ENCODE measurements at places on chromosomes 1 and 21.

DNA sequence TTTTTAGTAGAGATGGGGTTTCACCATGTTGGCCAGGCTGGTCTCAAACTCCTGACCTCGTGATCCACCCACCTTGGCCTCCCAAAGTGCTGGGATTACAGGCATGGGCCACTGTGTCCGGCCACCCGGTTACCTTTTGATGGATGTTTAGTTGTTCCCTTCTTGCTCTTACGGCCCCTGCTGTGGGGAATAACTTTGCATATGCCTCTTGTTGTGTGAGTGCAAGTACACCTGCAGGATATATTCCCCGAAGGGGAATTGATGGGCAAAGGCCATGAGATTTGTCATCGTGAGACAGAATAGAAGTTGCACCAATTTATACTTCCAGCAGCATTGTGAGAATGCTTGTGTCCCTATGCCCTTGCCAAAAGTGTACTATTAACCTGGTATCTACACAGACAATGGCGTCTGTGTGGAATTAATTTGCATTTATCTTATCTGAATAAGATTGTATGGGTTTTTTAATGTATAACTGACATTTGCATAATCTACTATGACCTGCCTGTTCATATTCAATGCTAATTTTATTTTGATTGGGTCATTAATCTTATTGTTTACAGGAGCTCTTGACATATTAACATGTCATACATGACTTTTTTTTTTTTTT lies 8.1 kb downstream of the IL6R start:
- DNase-seq: no peak

GRCh38 chr1:12617511-12617900 lies 504 bp downstream of the DHRS3 start:
- no peak for DNase-seq

DNA sequence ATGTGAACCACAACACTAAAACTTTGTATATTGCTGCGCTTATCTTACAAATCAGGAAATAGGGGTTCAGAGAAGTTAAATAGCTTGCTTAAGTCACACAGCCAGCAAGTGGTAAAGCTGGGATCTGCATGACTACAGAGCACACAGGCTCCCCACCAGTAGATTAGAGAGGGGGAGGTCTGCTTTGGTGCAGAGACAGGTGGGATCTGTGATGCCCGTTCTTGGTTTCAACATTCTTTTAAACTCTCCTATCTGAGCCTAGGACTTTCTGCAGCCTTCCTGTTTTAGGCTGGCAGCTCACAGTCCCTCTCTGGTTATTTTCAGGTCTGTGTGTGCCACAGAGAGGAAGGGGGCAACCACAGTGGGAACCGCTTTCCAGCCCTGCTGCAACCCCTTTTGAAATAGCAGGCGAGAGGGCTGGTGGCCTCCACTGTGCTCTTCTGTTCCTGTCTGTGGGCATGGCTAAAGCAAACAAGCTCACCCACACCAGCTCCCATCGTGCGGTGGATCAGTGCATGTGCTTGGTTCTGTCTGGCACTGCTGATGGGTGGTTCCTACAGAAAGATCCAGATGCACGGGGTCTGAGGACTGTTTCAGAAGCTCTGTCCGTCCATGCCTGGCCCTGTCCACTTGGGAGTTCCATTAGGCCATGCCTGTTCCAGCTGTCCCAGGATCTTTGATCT lies 1.7 kb upstream of the IL6R start:
- no peak for DNase-seq

GRCh38 chr1:39413902-39414528 lies 77.4 kb upstream of the BMP8A start:
- DNase-seq: no peak

DNA sequence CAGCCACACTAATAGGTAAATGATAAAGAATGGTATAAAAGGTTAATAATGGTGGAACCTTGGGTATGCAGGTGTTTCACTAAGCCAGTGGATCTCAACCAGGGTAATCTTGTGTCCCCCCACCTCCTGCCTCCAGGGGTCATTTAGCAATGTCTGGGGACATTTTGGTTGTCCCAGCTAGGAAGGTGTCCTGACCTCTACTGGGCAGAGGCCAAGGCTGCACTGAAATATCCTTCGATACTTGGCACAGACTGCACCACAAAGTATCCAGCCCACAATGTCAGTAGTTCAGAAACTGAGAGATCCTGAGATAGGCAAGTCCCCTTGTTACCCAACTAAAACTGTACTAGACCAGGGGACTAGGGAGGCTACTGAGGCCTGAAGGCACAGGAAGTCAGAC lies 113.6 kb upstream of the TIAM1 start:
- DNase-seq: no peak

DNA sequence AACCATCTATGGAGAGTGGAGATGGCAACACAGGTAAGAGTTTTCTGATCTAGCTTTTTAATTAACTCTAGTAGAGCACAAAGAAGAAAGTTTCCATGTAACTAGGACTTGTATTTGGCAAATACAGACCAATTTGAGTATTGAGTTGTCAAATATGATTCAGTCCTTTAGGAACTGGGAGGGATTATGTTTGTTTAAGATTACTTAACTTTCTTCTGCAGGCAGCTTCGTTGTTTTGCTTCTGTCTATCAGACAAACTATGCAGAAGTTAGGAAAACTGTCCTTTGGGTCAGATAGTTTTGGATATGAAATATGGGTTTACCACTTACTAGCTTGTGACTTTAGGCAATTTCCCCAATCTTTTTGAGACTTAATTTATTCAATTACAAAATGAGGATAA lies 111.8 kb downstream of the POU2F1 start:
- no peak for DNase-seq

- no peak for DNase-seq
Observed at GRCh38 chr1:16321176-16321867, 31.0 kb downstream of the FBXO42 start.

DNA sequence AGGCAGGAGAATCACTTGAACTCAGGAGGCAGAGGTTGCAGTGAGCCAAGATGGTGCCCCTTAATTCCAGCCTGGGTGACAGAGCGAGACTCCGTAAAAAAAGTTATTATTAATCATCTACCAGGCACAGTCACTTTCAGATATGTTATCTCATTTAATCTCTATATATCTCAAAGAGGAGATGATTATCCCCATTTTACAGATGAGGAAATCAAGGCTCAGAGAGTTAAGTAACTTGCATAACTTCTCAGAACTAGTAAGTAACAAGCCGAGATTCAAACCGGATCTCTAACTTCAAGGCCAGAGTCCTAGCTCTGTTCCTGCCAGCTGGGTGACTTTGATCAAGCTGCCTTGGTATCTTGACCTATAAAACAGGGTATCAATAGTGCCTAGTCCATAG lies 17.5 kb downstream of the DIO1 start:
- no peak for DNase-seq

- DNase-seq: no peak
Observed at GRCh38 chr1:177338376-177338775, 167.6 kb downstream of the BRINP2 start.

DNA sequence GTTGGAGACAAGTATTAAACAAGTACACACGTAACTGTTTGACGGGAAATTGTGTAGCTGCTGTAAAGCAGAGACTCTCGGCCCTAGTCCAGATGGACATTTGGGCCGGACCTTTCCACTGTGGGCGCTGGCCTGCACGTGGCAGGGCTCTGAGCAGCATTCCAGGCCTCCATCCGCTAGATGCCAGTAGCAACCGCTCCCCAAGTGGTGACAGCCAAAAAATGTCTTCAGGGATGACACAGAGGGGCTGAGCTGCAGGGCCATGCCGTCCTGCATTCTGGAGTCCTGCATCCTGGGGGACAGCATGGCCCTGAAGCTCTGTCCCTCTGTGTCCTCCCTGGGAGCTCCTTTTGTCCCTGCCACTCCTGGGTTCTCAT lies 24.8 kb downstream of the A3GALT2 start:
- DNase-seq: no peak

DNA sequence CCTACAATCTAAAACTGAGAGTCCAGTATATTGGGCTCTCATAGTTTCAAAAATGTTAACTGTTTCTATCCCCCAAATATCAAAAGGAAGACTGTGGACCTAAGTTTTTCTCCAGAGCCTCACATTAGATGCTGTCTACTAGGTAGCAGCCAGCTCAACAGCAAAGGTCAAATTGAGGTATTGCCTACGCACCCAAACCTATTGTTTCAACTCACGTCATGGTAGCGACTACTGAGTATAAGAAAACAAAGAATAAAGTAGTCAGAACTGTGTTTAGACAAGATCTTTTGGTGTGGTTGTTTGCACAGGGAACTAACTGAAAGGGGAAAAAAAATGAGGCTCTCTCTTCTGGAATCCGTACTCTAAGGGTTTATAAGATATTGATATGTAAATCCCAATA lies 173.2 kb downstream of the LBR start:
- DNase-seq: no peak

GRCh38 chr1:3089490-3089889 lies 20.5 kb downstream of the PRDM16 start:
- DNase-seq: no peak

GRCh38 chr1:174584071-174584470 lies 136.3 kb downstream of the GPR52 start:
- DNase-seq: no peak

GRCh38 chr1:152162792-152163463 lies 3.9 kb upstream of the RPTN start:
- no peak for DNase-seq

GRCh38 chr1:44500181-44501046 lies 95.4 kb downstream of the RNF220 start:
- no peak for DNase-seq

GRCh38 chr1:50262436-50262835 lies 153.7 kb downstream of the ELAVL4 start:
- DNase-seq: no peak

- DNase-seq: no peak
Observed at GRCh38 chr21:27265949-27266348, 299.1 kb upstream of the ADAMTS5 start.

GRCh38 chr1:213572912-213573647 lies 414.7 kb upstream of the PROX1 start:
- no peak for DNase-seq

GRCh38 chr1:66779475-66780078 lies 21.5 kb downstream of the INSL5 start:
- DNase-seq: no peak

DNA sequence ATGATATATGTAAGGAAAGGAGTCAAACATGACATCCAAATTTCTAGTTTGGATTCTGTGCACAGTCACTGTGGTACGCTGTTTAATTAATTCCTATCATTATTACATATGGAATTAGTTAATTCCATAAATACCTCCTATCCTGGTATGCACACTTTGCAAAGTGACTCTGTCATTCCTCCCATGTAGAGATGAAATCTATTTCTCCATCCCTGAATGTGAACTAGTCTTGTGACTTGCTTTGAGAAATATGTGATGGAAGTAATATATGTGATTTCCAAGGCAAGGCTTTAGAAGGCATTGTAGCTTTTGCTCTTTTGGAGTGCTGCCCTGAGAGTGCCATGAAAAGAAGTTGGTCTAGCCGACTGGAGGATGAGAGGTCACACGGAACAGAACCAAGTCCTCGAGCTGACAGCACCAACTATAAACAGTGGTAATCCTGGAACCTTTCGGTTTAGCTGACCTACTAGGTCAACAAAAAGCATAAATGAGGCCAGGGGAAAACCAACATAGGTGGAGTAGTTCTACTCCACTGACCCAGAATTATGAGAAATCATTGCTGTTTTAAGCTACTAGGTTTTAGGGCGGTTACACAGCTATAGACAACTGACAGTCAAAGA lies 1.5 kb downstream of the SELENOF start:
- no peak for DNase-seq

DNA sequence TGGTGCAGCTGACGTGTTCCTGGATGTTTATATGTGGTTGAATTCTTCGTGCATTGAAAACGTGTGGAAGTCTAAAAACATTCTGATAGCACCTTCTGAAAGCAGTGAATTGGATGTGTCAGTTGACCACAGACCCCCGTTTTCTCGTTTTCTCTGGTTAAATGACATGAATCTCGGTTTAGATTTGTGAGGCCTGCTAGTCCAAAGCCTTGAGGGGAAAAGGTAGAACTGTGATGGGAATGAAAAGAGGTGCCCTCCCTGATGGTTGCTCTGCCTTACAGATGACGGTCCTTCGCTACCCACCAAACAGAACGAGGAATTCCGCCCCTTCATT lies 8.9 kb downstream of the RER1 start:
- no peak for DNase-seq

DNA sequence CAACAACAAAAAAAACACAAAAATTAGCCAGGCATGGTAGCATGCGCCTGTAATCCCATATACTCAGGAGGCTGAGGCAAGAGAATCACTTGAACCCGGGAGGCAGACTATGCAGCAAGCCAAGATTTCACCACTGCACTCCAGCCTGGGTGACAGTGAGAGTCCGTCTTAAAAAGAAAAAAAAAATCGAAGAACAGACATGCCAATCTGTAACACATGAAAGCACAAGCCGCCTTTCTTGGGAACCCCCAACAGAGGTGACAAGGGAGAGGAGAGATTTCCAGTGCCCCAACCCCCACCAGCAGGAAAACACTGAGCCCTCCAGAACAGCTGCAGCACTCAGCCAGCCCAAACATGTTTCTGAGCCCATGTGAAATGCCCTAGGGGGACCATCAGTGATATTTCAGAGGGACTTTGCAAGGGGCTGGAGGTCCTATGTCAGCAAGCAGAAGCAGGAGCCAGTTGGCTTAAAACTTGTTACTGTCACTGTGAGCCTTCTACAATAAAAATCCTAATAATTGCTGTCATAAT lies 14.2 kb upstream of the EFNA1 start:
- no peak for DNase-seq

DNA sequence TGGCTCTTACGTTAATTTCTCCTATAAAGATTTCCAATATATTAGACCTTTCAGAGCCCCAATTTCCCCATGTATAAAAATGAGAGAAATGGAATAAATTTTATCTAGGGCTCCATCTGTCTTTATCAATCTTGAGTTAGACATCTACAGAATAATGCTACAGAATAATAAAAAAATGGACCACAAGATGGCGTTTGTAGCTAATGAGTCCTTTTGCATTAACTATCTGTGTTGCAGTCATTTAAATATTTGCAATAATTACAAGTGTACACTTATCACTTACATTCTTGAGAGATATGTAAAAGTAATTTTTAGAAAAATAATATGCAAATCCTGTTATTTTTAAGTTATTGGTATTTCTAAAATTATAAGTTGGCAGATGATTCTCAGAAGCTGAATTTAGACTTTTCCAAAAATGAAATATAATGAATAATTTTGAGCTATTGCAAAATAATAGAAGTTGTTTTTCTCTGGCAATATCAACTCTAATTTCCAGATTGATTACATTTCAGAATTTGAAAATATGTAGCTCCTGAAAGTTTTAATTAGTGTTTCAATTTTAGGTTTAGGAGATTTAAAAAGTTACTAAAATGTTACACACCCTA lies 87.7 kb downstream of the SNX7 start:
- no peak for DNase-seq

DNA sequence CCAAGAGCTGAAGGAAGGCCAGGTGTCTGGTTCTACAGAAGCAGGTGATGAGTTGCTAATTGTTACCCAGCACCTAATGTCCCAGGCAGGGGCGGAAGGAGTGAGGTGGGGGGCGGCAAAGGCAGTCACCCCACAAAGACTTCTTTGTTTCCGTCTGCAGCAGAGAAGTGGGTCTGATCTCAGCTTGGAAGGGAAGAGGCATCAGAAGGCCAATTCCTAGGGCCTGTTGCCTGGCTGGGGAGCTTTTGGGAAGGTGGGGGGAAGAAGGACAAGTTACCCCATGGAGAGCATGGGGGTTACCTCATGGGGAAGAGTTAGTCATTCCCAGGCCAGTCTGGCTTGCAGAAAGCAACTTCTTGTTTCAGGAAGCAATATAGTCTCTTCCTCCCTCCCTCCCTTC lies 10.9 kb downstream of the IGSF21 start:
- DNase-seq: no peak

Measured in HEK293T (cell line).